ENCODE measurements at places on chromosomes 4 and X. TPM values are rescaled to one million over a fixed set of nuclear protein-coding genes. Genes with fewer than 3 reads are reported as not detected.

RPA4 gene
- 3.0 TPM for total RNA-seq

- no peaks in the 10 kb centered on the region for H3K36me3 ChIP-seq
- peaks cover 20% of the 10 kb centered on the region for H3K4me1 ChIP-seq
- no peak overlapping the region for H3K27ac ChIP-seq
Observed at GRCh38 chrX:17930850-17931249, 69.8 kb upstream of the RAI2 start.

ARMCX2 gene
- 0.58 TPM for total RNA-seq

- no peak for DNase-seq
- no peaks in the 10 kb centered on the region for H3K4me1 ChIP-seq
- H3K4me3 ChIP-seq, result no peak overlapping the region
- no peaks in the 10 kb centered on the region for H3K27me3 ChIP-seq
Observed at GRCh38 chrX:10124506-10125247, 32.1 kb upstream of the CLCN4 start.

GRCh38 chrX:1727531-1728027 is 112.7 kb downstream of the ASMT start:
- H3K27ac ChIP-seq, result no peak overlapping the region
- H3K4me1 ChIP-seq, result no peaks in the 10 kb centered on the region
- DNase-seq, result peak; percentile 73
- H3K4me3 ChIP-seq, result no peak overlapping the region

- H3K36me3 ChIP-seq, result no peaks in the 10 kb centered on the region
- H3K27me3 ChIP-seq, result no peaks in the 10 kb centered on the region
- no peak overlapping the region for H3K27ac ChIP-seq
- no peak overlapping the region for H3K4me3 ChIP-seq
- DNase-seq, result peak; percentile 71
Observed at GRCh38 chr4:14196131-14196530, 568.6 kb upstream of the BOD1L1 start.

- H3K27ac ChIP-seq, result no peak overlapping the region
- 0 out of 2 replicates have a peak, but pooled peaks cover 4% of the 10 kb centered on the region for H3K4me1 ChIP-seq
- DNase-seq, result no peak
- H3K36me3 ChIP-seq, result no peaks in the 10 kb centered on the region
Observed at GRCh38 chr4:37815591-37815990, 10.9 kb upstream of the PGM2 start.

DNA sequence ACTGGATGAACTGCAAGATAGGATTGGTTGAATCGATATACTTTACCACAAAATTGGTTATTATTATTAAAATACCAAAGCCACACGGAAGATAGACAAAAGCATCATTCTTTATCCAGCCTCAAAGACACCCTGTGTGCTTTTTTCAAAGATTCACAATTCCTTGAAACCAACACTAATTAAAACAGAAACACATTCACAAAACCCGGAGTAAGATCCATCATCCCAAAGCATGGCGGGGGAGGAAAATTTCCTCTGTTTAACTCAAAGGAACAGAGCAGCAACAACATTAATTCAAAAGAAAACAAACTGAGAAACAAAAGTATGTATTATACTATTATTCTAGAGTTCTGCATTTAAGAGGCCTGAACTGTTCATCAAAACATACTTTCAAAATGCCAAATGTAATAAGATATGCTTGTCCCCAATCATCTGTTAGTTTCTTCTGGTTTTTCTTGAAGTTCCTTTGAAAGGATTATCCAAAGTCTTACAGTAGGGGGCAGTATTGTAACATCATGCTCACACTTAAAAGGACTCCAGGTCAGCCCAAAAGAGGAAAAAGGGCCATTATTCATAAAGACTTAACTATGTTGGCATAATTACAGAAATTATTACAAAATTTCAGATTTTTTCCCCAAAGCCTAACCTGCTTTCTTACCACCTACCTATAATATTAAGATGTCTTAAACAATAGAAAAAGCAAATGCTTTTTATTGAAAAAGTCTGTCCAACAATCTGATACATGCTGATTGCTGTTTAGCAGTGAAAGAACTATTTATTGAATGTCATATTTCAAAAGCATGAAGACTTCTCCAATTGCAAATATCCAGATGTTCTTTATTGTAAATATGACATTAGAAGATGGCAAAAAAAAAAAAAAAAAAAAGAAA is 168.7 kb downstream of the SCFD2 start:
- no peaks in the 10 kb centered on the region for H3K27me3 ChIP-seq
- no peak overlapping the region for H3K27ac ChIP-seq
- no peaks in the 10 kb centered on the region for H3K4me1 ChIP-seq
- H3K36me3 ChIP-seq, result no peaks in the 10 kb centered on the region

TACC3 gene
- total RNA-seq, result 32.0 TPM

TMPRSS11B gene
- total RNA-seq, result not detected

MAGEA12 gene
- 0.23 TPM for total RNA-seq

TDO2 gene
- not detected for total RNA-seq

DNA sequence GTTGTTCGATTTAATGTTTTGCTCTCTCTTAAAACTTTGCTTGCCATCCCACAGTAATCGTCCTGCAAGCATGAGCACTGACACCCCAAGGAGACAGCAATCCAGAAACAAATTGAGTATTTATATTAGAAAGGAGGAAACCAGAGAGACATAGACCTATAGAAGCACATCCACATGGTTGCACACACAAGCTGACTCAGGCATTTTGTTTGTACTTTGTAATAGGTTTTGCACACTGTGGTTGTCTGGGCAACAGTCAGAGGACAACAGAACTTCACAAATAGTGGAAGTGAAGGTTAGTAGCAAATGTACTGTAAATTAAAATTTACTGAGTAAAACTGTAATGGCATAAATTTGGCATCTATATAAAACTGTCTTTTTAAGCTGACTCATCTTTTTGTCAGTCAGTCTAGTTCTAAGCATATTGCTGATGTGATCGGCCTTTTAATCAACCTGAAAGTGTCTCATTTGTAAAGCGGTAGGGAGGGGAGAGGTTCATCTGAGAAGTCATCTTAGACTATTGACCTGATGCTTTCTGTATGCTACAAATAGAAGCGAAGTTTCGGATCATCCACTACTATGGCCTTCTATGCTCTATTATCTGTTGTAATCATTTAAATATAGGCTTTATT is 1624.7 kb downstream of the ARAP2 start:
- peak; percentile 37 for DNase-seq
- H3K27me3 ChIP-seq, result no peaks in the 10 kb centered on the region
- H3K4me3 ChIP-seq, result no peak overlapping the region

GRCh38 chr4:37531151-37531550 is 155.0 kb downstream of the RELL1 start:
- H3K27me3 ChIP-seq, result no peaks in the 10 kb centered on the region
- H3K4me3 ChIP-seq, result no peak overlapping the region
- DNase-seq, result peak; percentile 6
- no peak overlapping the region for H3K27ac ChIP-seq
- H3K4me1 ChIP-seq, result peaks cover 31% of the 10 kb centered on the region
- no peaks in the 10 kb centered on the region for H3K36me3 ChIP-seq

DNA sequence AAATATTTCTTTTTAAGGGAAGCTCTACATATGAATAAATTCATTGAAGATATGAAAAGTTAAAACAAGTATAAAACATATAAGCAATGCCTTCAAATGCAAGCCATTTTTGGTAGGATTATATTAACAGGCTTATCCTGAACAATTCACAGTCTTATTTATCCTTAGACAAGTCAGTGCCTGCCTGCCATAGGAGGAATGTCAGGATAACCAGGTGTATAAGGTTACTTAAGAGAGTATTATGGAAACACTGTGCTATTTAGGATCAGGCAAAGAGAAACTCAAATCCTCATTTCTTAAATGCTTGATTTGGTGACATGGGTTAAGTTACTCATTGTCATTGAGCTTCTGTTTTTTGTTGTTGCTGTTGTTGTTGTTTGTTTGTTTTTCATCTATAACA is 2029.9 kb upstream of the AGA start:
- H3K36me3 ChIP-seq, result no peaks in the 10 kb centered on the region
- no peaks in the 10 kb centered on the region for H3K27me3 ChIP-seq
- H3K4me3 ChIP-seq, result no peak overlapping the region
- DNase-seq, result no peak
- H3K4me1 ChIP-seq, result no peaks in the 10 kb centered on the region

- peak; percentile 4 for DNase-seq
- no peaks in the 10 kb centered on the region for H3K27me3 ChIP-seq
- no peaks in the 10 kb centered on the region for H3K36me3 ChIP-seq
- no peak overlapping the region for H3K4me3 ChIP-seq
- peaks cover 26% of the 10 kb centered on the region for H3K4me1 ChIP-seq
- peak overlapping the region; percentile 54 for H3K27ac ChIP-seq
Observed at GRCh38 chrX:22889819-22890218, 109.9 kb upstream of the DDX53 start.

DNA sequence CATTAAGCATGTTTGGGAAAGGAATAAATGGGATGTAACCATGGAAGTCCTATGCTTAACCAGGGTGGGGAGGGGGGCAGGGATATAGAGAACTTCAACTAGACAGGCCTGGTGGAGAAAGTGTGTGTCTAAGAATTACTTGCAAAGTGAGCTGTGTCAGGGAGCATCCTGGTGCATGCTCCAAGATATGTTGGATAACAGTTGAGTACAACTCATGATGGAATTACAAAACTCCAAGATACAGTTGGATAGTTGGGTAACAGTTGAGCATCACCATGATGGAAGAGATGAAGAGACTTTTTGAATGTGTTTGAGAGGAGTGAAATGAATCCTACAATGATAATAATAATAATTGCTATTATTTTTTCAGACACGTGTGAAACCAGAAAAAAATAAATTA is 26.1 kb upstream of the ACSL1 start:
- no peaks in the 10 kb centered on the region for H3K27me3 ChIP-seq
- no peak for DNase-seq
- H3K36me3 ChIP-seq, result no peaks in the 10 kb centered on the region
- H3K4me3 ChIP-seq, result no peak overlapping the region

NHS gene
- total RNA-seq, result 5.6 TPM

- no peak overlapping the region for H3K4me3 ChIP-seq
- DNase-seq, result no peak
- H3K27me3 ChIP-seq, result no peaks in the 10 kb centered on the region
- H3K36me3 ChIP-seq, result no peaks in the 10 kb centered on the region
- no peaks in the 10 kb centered on the region for H3K4me1 ChIP-seq
Observed at GRCh38 chr4:7309181-7309580, 116.8 kb downstream of the SORCS2 start.

DNA sequence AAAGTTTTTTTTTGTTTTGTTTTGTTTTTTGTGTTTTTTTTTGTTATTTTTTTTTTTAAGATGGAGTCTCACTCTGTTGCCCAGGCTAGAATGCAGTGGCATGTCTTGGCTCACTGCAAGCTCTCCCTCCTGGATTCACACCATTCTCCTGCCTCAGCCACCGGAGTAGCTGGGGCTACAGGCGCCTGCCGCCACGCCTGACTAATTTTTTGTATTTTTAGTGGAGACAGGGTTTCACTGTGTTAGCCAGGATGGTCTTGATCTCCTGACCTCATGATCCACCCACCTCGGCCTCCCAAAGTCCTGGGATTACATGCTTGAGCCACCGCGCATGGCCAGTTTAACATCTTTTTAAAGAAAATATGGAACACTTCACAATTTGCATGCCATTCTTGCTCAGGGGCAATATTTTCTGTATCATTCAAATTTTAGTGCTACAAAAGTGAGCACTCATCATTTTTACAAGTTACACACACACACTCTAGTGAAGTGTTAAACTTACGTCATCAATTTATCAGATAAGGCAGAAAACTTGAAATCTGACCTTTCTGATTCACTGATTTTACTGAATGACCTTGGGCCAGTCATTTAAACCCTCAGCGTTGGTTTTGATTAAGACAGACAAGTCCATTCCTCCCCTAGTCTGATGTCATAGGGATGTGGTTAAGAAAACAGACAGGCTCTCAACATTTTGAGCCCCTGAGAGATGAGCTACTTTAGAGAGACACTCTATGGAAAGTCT is 61.2 kb downstream of the TRIM2 start:
- H3K27me3 ChIP-seq, result no peaks in the 10 kb centered on the region
- H3K4me1 ChIP-seq, result no peaks in the 10 kb centered on the region
- no peak overlapping the region for H3K4me3 ChIP-seq

FAM53A gene
- total RNA-seq, result 3.1 TPM

DNA sequence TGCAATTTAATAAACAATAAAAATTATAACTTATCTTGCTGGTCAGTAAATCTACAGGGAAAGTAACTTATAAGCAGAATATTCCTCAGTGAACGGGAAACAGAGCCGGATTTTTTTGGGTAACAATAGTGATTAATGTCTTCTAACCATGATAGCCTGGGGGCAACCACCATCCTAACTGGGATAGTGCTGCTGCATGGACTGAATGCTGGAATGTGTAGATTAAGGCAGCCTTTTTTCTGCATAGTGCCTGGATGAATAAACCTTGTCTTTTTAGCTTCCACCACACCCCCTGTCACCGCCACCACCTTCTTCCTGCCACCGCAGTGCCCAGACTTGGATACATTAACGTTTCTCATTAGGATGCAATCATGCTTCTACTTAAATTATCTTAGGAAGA is 83.6 kb upstream of the LNX1 start:
- H3K4me3 ChIP-seq, result no peak overlapping the region
- H3K27me3 ChIP-seq, result no peaks in the 10 kb centered on the region
- H3K27ac ChIP-seq, result no peak overlapping the region
- no peaks in the 10 kb centered on the region for H3K4me1 ChIP-seq
- no peak for DNase-seq
- no peaks in the 10 kb centered on the region for H3K36me3 ChIP-seq

GRCh38 chrX:39907964-39908661 is 189.6 kb downstream of the BCOR start:
- H3K27ac ChIP-seq, result peak overlapping the region; percentile 87
- no peaks in the 10 kb centered on the region for H3K36me3 ChIP-seq
- H3K4me1 ChIP-seq, result peaks cover 60% of the 10 kb centered on the region
- no peaks in the 10 kb centered on the region for H3K27me3 ChIP-seq
- H3K4me3 ChIP-seq, result peak overlapping the region; percentile 47

MAGEA8 gene
- total RNA-seq, result not detected

GRCh38 chr4:41204400-41204978 is 9.9 kb downstream of the APBB2 start:
- DNase-seq, result peak; percentile 68
- H3K27ac ChIP-seq, result no peak overlapping the region
- H3K4me1 ChIP-seq, result peaks cover 16% of the 10 kb centered on the region
- H3K27me3 ChIP-seq, result no peaks in the 10 kb centered on the region
- no peak overlapping the region for H3K4me3 ChIP-seq
- no peaks in the 10 kb centered on the region for H3K36me3 ChIP-seq

DNA sequence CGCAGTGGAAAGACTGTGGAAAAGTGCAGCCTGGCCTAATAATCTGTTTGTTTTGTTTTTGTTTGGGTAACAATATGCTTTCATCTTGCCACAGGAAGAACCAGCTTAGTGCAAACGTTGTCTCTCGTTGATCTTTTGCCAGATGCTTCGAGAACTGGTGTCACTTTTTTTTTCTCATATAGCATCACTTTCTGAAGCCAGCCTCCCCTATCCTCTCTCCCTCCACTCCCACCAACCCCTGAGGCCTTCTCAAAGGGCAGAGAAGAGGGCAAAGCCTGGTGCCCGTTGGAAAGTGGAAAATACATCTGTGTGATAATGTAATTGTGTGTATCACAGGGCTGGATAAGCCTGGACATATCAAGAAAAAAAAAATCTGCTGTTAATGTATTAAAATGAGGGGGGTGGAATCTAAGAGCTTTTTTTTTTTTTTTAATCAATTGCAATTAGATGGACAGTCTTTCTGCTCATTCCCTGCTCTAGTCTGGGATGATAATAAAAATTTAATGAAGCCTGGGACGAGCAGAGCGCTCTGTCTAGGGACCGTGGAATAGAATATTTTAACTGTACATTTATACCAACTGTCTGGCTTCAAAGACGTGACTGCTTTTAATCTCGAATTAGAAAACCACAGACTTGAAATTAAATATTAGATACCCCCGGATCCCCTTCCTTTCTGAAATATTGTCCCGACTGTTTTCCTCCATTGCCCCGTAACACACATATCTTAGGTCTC is 8.1 kb downstream of the POU4F2 start:
- peaks cover 47% of the 10 kb centered on the region for H3K27me3 ChIP-seq
- no peak overlapping the region for H3K27ac ChIP-seq
- H3K4me3 ChIP-seq, result no peak overlapping the region
- no peaks in the 10 kb centered on the region for H3K36me3 ChIP-seq

Data from PC-3 (cell line).